ENCODE measurements at places on chromosomes 13 and 19.

- peak; percentile 31 for DNase-seq
Observed at GRCh38 chr13:93730780-93731179, 504.2 kb downstream of the GPC6 start.

DNA sequence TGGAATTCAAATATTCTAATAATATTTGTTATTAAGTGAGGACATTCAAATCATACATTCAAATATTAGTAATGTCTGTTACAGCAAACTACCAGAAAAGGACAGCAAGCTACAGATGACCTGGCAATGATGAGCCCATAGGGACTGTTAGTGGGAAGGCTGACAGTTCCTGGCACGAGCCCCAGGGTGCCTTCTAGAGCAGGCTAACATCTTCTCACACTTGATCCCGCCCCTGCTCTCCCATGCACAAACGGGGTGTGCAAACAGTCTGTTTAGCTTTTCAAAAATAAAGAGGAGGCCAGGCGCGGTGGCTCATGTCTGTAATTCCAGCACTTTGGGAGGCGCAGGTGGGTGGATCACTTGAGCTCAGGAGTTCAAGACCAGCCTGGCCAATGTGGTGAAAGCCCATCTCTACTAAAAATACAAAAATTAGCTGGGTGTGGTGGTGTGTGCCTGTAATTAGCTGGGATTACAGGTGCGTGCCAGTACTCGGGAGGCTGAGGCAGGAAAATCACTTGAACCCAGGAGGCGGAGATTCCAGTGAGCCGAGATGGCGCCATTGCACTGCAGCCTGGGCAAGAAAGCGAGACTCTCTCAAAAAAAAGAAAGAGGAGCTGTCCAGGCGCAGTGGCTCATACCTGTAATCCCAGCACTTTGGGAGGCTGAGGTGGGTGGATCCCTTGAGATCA lies 9.6 kb upstream of the GARRE1 start:
- DNase-seq: no peak

GRCh38 chr13:111251646-111252445 lies 68.6 kb upstream of the TEX29 start:
- peak; percentile 54 for DNase-seq

DNA sequence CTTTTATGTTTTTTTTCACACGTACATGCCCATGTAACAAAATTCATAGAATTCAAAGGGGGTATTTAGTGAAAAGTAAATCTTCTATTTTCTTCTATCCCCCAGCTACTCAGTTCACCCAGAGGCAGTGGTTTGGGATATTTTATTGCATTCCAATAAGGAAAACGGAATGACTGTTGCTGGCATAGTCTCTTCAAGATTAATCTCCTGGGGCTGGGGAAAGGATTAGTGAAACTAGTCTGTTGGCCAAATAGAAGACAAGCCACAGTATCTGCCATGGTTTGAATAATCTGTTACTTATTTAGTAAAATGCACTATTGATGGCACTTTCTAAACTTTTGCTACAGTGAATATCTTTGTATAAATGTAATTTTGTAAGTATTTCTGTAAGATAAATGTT lies 122.0 kb downstream of the NDFIP2 start:
- DNase-seq: no peak

DNA sequence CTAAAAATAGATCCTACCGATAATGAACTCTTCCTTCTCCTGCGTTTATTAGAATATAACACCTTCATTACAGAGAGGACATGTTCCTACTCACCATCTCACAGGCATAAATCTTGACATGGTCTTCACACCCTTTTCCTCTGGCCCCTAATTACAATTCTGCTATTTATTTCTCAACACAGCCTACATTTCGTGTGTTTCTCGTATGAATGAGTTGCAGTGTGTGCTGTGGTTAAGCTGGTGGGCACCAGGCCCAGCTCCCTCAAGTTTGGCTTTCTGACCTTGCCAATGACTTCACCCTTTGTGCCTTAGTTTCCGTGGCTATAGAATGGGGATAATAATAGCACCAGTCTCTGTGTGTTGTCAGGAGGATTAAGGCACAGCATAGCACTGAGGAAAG lies 12.3 kb upstream of the KATNAL1 start:
- DNase-seq: no peak

DNA sequence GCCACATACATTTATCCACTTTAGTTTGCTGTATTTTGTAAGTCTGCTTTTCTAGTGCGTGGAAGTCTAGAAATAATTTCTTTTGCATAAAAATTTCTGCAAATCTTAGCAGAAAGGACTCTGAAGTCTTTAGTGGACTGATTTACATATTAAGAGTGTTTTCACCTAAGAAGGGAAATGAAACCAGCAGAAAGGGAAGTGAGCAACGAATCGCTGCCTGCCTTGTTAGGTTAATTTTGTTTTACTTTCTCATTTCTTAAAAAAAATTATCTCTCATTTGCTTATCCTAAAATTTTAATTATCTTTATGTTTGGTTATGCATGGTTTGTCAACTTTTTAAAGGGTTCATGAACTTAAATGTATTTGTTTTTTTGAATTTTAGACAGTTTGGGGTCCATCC lies 767 bp upstream of the GPR18 start:
- DNase-seq: no peak

GRCh38 chr13:30446126-30446500 lies 19.6 kb downstream of the HMGB1 start:
- no peak for DNase-seq

GRCh38 chr19:10270180-10270615 lies 722 bp upstream of the ICAM1 start:
- no peak for DNase-seq

- DNase-seq: no peak
Observed at GRCh38 chr13:100710176-100710575, 35.6 kb upstream of the TMTC4 start.

DNA sequence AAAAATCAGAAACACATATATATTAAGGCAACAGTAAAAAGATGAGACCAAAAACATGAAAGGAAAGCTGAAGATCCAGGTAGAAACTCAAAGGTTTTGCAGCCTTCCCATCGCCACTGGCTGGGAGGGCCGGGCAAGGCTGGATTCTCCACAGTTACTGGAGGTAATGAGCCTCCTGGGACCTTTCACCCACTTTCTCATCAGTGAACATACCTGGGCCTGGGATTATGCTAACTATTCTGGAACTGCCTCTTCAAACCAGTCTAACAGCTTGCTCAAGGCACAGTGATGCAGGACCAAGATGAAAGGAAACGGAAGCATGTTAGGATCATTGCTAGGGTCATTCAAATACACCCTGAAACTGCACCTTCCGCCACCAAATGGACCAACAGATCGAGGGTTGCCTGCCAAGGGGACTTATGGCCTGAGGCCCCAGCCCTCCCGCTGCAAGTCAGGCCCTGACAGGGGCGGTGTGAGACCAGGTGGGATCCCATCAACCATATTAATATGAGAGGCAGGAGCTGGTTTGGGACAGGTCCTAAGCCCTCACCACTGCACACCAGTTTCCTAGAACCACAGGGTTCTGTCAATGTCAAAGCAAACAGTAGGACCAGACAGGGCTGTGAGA lies 28.4 kb upstream of the ATP12A start:
- DNase-seq: no peak

DNA sequence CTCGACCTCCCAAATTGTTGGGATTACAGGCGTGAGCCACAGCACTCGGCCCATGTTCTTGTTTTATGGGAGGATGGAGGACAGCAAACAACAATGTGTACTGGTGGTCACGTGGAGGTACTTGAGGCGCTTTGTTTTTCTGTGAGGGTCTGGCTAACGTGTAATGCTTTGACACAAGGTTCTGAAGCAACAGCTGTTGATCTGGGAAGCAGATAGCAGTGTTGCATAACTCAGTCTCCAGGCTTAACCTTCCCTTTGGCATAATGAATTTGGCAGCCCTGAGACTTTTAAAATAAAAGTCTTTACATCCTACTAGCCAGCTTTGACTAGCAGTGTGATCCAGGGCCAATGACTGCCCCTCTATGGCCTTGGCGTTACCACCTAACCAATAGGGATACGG lies 6.9 kb upstream of the ZNF580 start:
- DNase-seq: no peak

DNA sequence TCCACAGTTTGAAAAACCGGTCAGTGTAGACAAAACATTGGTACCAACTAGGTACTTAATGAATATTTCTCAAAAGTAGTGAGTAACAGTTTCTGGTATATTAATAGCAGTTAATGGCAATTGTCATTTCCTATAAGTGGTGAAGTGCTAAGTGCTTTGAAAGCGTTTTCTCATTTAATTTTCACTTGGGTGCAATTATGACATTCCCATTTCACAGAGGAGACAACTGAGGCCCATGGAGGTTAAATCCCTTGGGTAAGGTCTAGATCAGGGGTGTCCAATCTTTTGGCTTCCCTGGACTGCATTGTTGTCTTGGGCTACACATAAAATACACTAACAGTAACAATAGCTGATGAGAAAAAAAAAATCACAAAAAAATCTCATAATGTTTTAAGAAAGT lies 687 bp upstream of the SYT3 start:
- no peak for DNase-seq

DNA sequence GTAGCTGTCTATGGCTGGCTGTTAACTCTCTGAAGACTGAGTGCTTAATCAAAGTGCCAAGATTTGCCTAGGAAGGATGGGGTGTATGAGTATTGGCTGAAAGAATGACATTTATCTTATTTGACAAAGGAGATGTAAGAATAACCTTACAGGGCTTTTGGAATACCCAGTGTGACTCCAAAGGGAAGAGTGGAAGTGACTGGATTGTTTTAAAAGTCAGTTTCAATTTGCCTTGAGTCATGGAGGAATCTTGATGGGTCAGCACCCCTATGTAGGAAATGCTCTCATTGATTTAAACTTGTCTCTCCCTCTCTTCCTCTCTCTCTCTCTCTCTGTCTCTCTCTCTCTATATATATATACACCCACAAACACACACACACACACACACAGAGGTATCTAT lies 118.4 kb upstream of the CLDN10 start:
- no peak for DNase-seq

DNA sequence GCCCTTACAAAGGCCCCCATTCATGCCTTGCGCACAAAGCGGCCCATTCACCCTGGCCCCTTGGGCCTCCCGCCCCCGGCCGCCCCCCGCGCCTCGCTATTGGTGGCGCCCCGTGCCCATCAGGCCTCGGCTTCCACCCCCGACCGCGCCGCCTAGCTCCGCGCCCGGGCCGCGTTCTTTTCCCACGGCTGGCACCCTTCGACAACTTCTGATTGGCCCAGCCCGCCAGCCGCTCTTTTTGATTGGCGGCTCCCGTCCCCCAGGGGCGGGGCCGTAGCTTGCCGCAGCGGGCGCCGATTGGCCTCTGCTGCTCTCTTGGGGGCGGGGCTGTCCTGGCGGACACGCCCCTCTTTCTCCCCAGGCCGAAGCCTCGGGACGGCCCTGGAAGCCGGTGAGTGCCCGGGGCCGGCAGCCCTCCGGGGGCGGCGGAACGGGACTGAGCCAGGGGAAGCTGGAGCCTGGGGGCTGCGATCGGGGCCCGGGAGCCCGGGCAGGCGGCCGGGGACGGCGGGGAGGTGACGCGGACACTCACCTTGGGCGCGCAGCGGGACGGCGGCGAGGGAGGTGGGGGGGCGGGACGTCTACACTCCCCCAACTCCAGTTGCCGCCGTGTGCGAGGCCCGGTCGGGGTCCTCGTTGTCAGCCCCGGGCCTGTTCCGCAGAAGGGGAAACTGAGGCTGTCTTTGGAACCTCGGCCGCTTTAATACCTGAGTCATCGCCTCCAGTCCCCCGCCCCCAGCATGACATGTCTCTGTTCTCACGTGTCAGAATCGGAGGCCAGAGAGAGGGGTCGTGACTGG lies at the start of gene MYH14:
Gene MYH14, plus strand, starts transcription at position 342 of the 800 bp plus-strand sequence. CDS start 6,744 bp downstream, outside the sequence.
- peak; percentile 13 for DNase-seq

GRCh38 chr19:3499738-3500428 lies 591 bp downstream of the DOHH start:
- no peak for DNase-seq

DNA sequence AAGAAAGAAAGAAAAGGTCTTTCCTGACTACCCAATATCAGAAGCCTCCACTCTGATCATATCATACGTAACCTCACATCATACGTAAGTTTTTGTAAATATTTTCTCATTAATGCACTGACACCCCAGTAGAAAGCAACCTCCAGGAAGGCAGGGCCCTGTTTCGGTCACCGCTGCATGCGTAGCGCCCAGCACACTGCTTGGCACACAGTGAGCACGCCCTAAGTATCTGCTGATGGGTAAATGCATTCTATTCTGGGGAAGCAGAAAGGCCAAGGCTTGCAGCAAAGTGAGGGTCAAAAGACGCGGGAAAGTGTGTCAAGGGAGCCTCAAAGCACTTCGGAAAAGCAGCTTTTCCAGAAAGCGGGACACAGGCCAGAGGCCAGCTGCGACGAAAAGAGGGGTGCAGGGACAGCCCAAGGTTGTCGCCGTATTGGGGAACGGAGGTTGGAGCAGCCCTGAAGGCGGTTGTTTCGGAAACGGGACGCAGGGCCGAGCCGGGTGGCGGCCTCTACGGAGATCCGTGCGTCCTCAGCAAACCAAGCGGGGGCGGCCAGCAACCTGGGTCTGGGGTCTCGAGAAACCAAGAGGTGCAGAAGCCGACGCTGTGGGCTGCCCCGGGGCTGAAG lies 463 bp downstream of the SUGP1 start:
- no peak for DNase-seq

GRCh38 chr13:75481176-75482069 lies 546 bp downstream of the TBC1D4 start:
- DNase-seq: peak; percentile 28

Data from fibroblast of skin of right biceps (primary cell).